ENCODE measurements at places on chromosomes 12 and 14. TPM values are rescaled to one million over a fixed set of nuclear protein-coding genes. Genes with fewer than 3 reads are reported as not detected.

PNN gene
- 28.2 TPM for total RNA-seq

ZNF839 gene
- total RNA-seq: 7.3 TPM

PIK3C2G gene
- total RNA-seq: under 0.01 TPM

RIMKLB gene
- 41.6 TPM for total RNA-seq

TMTC1 gene
- total RNA-seq: 7.8 TPM

ASB2 gene
- not detected for total RNA-seq

CATSPERB gene
- not detected for total RNA-seq

WNT1 gene
- not detected for total RNA-seq

BCL7A gene
- 9.7 TPM for total RNA-seq

ZNF84 gene
- total RNA-seq: 38.3 TPM

DLGAP5 gene
- 19.0 TPM for total RNA-seq

LTBP2 gene
- 133 TPM for total RNA-seq

SLC2A14 gene
- not detected for total RNA-seq

FOXA1 gene
- not detected for total RNA-seq

ACOT4 gene
- 0.49 TPM for total RNA-seq
